Kidney (tissue), 22 donors: ENCODE measurements at places on chromosomes 1 and 21.

DNA sequence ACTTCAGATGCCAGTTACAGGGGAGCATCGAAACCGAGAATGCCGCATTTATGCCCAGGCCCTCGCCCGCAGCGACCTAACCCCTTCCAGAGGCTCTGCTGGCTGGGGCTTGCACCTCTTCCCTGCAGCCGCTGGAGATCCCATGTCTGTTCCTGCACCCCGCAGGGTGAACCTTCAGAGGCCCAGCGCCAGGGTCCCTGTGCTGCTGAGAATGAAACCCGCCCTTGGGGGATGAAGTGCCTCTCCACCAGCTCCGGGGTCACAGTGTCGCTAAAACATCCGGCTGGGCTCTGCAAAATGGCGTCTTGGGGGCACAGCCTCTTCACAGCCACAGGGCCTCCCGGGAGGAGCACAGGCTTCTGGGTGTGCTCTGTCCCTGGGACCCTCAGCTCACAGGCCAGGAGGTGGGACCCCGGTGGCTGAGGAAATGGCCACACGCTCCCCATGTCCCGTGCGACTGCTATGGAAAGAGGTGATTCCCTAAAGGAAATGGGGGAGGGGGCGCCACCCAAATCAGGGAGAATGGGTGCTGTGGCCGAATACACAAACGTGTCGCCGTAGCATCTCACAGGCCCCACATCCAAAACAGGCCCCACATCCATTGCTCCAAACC lies 39.9 kb upstream of the TSPEAR start:
- DNase-seq: peak; percentile 20

GRCh38 chr1:189851806-189852367 lies 625.8 kb downstream of the BRINP3 start:
- DNase-seq: peak; percentile 9

- no peak for DNase-seq
These were observed 78.0 kb downstream of the NID1 start for GRCh38 chr1:235986869-235987268.

DNA sequence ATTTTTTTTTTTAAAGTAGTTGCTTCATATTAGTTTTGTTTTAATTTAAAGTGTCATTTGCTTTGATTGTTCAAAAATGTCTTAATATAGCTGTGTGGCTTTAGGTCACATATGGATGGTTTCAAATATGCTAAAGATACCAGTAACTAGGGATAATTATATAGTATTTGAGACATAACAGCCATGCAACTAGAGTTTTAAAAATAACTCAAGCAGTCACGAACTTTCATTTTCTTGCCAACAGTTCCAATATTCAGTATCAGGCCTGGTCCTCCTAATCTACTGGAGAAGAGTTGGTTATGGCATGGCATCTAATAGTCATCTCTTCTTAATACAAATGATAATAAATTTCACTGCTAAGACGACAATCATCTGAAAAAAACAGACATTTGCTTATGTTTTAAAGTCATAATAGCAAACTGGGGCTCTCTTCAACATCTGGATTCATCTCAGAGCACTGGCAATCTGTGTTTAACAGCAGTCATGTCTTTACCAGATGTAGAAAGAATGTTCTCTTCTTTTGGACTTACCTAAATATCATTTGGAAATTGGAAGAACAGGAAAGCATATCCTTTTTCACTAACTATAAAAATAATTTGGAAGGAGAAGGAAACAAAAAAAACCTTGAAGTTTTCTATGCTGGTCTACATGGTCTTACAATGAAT lies 24.1 kb upstream of the A3GALT2 start:
- no peak for DNase-seq

GRCh38 chr1:156262461-156263287 lies 14.8 kb upstream of the PAQR6 start:
- no peak for DNase-seq

DNA sequence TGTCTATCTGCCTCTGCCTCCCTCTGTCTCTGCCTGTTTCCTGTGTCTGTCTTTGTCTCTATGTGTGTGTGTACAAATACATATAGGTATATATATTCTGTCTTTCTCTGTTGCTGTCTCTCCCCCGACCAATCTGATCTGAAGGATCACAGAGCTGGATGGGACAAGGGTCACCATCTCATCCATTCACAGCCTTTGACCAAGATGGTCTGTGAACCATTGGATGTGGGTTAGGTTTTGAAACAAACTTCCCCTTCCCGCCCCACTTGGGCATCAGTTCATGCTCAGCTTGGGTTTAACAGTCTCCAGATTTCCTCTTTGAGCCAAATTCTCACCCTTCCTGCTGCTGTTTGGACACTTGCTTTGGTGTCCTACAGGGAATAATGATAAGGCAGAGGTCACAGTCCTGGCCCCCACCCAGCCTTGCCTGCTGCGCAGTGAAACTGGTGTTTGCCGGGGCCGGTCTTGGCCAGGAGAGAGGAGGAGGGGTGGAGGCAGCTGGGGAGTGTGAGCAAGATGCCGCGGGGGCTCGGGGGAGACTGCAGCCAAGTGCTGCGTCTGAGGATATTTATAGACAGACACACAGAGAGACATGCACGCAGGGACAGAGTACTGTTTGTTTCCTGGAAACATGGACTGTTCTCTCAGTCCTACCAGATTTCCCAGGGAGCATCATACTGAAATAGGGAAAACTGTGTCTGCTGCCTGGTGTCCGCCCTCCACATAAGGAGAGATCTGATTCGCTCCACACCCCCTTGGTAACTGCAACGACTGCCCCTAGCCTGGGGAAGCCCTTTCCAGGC lies 27.0 kb upstream of the BTG2 start:
- DNase-seq: peak; percentile 96

DNA sequence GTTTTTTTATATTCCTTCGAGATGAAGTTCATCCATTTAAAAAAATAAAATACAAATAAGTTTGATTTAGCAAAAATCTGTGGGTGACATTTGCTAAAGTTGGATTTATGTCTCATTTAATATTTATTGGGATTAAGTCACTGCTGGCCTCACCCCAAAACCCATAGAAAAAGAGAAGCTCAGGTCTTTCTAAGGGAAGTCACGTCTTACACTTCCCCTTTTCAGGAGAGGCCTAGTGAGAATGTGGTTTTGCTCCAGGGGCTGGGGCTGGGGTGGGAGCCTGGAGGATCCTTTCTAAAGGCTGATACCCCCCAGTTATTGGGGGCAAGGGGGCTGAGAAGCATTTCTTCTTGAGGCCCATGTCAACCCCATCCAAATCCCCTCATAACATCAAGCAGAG lies 300.3 kb downstream of the DSCAM start:
- DNase-seq: no peak

- no peak for DNase-seq
These were observed 242.3 kb downstream of the SDCCAG8 start for GRCh38 chr1:243497939-243498681.

GRCh38 chr1:43773821-43774220 lies 66.5 kb downstream of the ST3GAL3 start:
- DNase-seq: no peak
